ENCODE measurements at places on chromosomes 5 and 9. TPM values are rescaled to one million over a fixed set of nuclear protein-coding genes. Genes with fewer than 3 reads are reported as not detected.

The LCN9 gene
- not detected for total RNA-seq

The CNTNAP3B gene
- total RNA-seq: 15.0 TPM

DNA sequence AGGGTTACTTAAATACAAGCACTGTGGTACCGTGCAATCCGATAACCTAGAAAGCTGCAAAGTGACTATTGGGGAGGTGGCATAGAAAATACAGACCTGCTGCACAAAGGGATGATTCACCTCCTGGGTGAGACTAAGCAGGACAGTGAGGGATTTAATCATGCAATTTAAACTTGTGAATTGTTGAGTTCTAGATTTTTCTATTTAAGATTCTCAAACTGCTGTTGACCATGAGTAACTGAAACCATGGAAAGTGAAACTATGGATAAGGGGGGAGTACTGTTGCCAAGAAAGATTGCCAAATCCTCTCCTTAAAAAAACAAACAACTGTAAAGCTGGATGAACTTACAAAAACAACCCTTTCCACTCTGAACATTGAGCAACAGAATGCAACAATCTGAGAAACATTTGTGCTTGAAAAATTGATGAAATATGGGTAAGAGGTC, 61.5 kb upstream of the NUDT12 start:
- DNase-seq: no peak

GRCh38 chr5:129249886-129250285, 155.3 kb downstream of the ISOC1 start:
- DNase-seq: no peak

The DIPK1B gene
- total RNA-seq: not detected

The NEUROG1 gene
- not detected for total RNA-seq

DNA sequence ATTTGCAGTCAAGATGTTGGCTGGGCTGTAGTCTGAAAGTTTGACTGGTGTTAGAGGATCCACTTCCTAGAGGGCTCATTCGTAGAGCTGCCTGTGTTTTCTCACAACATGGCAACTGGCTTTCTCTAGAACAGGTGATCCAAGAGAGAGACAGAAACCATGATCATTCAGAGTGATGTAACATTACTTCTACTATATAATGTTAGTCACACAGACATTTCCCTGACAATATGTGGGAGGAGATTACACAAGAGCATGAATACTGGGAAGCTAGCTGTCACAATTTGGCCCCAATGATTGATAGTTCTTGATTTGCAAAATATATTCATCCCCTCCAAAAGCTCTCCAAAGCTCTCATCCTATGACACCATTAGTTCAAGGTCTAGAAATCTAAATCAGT, 10.9 kb upstream of the TMEM161B start:
- no peak for DNase-seq

DNA sequence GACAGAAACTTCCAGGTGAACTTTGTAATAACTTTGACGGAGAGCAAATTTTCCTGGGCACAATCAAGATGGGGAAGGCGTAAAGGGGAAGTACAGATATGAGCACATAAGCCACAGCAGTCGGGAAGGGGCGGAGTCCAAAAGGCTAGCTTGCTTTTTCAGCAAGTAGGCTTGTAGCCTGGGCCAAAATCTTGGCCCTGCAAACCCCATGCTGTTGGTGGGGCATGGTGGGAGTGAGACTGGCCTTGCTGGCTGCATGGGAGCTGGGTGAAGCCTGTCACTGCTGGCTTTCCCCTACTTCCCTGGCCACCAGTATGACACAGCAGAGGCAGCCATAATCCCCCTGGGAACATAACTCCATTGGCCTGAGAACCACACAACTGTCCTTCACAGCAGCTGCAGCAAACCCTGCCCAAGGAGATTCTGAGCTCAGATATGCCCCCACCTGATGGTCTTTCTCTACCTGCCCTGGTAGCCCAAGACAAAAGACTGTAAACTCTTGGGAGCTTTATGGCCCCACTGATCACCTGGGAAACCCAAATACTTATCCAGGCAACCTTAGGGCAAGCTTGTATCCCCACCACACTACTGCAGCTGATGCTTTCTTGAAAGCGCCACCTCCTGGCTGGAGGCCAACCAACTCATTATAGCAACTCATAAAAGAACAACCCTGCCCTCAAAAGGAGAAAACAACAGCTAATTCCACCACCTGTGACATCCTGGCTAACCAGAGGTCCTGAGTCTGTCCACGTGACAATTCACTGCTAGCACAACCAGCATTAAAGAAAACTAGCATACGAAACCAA, 24.0 kb downstream of the DCTN4 start:
- no peak for DNase-seq

GRCh38 chr9:84207491-84207951, 133.0 kb downstream of the SLC28A3 start:
- peak; percentile 27 for DNase-seq

The FAM114A2 gene
- 31.8 TPM for total RNA-seq

DNA sequence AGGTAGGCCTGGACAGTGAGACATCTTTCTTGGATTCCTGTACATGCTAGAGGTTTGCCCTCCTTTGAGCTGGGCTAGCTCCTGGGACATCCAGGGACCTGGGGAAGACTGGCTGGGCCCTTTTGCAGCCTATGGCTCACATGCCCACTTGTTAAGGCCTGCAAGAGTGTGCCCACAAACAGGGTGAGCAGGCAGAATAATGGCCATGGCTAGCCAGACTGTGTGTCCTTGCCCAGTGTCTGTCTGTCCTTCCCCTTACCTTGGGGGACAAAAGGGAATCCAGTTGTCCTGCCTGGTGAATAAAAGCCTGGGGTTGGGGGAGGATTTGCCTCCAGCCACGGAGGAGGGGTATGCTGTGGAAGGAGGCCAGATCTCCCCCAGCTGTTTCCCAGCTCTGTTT, 13.0 kb upstream of the CXXC5 start:
- no peak for DNase-seq

GRCh38 chr5:36575361-36575781, 31.0 kb upstream of the SLC1A3 start:
- DNase-seq: peak; percentile 29

DNA sequence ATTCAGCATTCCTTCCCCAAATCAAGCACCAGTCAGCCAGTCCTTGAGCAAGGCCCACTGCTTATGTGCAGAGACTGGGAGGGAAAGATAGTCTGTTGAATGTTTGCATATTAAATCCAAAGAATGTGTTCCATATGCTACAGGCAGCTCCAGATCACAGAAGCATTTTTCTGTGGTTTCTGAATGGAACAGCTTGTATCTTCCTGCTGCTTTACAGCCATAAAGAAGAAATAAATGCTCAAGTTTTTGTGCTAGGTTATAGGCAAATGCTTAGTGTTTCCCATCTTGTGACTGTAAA, 310.3 kb downstream of the TRIM36 start:
- no peak for DNase-seq

GRCh38 chr9:122229485-122229837, 704 bp upstream of the LHX6 start:
- peak; percentile 77 for DNase-seq

- DNase-seq: no peak
Measured at GRCh38 chr5:104612005-104612404, 1049.4 kb upstream of the NUDT12 start.

DNA sequence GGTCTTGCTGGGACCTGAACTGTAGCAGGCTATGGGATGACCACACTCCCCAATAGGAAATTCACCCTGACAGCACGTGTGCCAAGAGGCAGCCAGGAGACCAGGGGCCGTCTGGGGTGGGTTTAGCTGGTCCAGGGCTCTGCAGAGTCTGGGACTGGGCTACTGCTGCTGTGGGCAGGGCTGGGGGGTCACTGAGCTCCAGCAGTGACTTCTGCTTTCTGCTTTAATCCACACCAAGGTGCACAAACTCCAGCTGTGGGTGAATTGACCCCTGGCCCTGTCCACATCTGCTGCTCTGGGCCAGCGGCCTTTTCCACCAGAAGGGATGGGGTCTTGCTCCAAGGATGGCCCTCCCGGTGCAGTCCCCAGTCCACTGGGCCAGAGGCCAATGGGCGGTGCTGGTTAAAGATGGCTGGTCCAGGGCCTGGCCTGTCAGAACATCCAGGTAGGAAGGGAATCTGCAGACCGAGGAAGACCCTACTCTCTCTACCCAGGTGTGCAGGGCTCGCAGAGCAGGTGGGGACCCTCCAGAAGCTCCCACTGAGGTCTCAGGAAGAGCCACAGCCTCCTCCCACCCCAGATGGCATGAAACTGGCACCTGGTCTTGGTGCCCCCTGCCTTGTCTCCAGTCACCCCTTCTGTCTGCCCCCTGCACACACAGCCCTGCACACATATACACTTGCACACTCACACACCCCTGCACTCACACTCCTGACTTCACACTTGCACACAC, 28.0 kb downstream of the GLT6D1 start:
- peak; percentile 86 for DNase-seq

- DNase-seq: no peak
Measured at GRCh38 chr5:126871441-126871840, 94.5 kb downstream of the LMNB1 start.

DNA sequence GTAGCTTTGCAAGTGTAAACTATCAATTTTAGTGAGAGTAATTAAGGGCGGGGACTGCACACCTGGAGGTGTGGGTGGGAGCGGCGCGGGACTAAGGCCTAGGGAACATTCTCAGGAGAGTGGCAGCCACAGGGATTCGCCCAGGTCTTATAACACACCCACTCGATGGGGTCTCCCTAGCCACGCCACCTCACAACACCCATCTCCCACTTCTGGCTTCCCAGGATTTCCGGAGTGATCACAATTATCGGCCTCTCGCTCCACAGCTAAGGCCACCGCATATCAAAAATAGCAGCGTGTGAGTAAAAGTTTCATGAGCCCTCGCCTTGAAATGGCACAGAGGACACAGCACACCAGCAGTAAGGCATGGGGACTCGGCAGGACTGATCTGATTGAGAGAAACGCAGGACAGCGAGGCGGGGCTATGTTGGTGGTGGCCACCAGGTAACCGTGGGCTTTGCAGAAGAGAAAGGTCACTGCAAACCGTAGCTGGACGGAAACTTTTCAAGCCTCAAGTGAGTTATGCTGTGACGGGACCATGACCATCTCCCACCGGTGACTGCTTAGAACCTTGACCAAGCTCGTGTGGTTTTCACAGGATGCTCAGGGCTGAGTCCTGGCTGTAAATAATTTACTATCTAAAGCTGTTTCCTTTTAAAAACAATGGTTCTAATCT, 1.1 kb upstream of the LPAR1 start:
- DNase-seq: no peak

GRCh38 chr9:108606401-108606800, 249.4 kb downstream of the ACTL7B start:
- DNase-seq: peak; percentile 85

GRCh38 chr9:122158202-122158601, 1.4 kb downstream of the NDUFA8 start:
- peak; percentile 79 for DNase-seq

The B4GALT1 gene
- 63.7 TPM for total RNA-seq
